Stimulated activated CD4-positive, alpha-beta T cell treated with anti-CD3 and anti-CD28 coated beads, TNF-alpha, amount 100 ng/mL, for 1 hour (primary cell): ENCODE measurements at places on chromosomes 2 and 18.

- DNase-seq = no peak
Measured at GRCh38 chr2:38440655-38441054, 63.6 kb upstream of the ATL2 start.

DNA sequence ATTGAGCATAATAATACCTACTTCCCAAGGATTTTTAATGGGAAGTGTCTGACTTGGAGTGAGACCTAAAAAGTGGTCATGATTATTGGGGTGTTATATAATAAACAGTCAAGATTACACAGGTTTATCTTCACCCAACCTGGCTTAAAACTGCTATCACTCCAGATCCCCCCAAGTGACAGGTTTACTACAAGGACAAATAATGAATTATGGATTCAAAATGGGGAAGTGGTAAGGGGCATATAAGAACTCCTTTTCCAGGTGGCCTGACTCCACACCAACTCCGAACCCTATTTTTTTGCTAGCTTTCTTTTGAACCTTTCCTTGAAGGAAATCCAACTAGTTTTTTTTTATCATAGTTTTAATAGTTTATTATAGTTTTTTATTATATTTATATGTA is 663.0 kb upstream of the FANCL start:
- DNase-seq = no peak

- DNase-seq = no peak
Measured at GRCh38 chr2:122329278-122329677, 573.8 kb downstream of the TSN start.

DNA sequence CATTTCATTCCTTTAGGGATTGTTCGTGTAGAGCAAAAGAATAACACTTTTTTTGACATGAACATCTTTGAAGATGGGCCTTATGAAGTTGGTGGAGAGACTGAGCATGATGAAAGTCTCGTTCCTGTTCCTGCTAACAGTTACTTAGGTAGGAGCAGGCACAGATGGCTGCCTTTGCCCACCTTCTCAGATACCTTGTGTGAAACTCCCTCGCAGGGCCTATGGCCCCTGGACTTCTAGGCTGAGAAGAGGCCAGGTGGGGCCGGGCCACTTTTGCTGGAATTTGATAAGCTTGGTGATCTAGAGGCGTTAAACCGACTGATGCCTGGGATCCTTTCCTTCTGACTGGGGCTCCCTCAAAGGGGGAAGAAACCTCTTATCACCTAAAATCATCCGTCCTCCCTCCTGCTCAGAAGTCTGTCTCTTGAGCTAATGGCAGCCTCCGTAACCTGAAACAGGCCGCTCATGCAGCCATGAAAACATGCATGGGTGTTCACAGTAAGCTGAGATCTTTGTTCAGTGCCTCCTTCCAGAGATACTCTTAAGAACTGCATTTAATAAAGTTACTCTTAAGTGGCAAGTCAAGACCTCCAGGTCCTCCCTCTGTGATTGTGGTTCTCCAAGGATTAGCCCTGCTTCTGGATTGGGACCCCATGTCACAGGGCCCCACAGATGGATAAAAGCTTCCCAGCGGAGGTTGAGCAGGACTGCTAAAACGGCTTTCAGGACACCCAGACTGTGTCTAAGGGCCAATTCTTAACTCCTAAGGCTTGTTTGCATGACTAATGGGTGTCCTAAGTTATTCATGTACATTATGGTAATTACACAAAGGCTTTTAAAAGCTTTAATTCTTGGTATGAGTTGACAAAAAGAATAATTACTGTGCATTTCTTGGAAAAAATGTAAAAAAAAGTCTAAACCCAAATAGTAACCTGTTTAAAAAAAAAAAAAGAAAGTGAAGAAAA is 43.9 kb downstream of the ITGA6 start:
- no peak for DNase-seq

DNA sequence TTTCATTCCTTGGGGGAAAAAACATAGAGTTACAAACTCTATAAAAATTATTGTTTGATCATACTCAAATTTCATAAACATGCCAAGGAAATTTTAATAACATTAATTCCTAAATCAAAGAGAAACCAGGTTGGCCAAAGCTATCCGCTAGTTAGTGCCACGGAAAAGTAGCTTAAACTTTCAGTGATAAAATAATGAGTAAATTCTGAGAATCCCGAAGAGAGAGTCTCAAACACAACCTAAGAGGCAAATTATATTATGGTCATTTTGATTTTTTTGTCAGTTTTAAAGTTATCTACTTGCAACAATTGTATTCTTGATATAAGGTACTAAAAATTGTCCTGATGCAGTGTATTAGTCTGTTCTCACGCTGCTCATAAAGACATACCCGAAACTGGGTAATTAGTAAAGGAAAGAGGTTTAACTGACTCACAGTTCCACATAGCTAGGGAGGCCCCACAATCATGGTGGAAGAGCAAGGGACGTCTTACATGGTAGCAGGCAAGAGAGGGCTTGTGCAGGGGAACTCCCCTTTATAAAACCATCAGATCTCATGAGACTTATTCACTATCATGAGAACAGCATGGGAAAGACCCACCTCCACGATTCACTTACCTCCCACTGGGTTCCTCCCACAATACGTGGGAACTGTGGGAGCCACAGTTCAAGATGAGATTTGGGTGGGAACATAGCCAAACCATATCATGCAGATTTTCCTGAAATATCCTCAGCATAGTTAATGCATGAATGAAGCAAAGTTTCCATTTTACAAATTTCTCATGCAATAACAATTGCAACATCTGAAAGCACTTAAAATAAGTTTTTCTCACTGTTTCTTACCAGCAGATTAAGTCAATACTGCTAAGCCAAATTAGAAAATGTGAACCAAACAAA is 205.9 kb upstream of the STK17B start:
- no peak for DNase-seq

DNA sequence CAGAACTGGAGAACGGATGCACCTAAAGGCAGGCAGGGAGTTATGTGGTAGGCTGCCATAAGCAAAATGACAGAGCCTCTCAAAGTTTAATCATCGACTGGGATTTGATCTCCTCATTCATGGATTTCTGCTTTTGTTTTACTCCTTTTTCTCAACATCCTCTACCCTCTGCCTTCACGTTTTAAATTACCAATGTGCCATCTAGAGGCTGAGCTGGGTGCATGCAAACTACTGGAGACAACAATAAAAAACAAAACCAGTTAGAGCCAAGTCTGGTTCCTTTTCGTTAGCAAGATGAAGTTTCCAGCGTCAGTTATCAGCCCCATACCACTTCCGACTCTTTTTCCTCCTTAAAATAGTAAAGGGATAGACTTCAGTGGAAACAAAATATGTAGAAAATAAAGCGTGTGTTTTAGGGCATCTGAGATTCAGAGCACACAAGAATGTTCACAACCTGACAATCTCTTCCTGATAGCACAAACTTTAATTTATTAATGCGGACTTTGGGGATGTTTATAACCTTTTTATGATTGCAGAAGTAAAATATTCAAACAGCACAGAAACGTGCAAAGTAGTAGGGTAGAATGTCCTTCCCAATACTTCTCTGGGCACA is 117.0 kb downstream of the LAMA1 start:
- no peak for DNase-seq

GRCh38 chr2:163157411-163157810 is 318.8 kb upstream of the KCNH7 start:
- DNase-seq = no peak

GRCh38 chr18:10249801-10250200 is 204.6 kb upstream of the APCDD1 start:
- no peak for DNase-seq
